Bladder microvascular endothelial cell (primary cell): ENCODE measurements at places on chromosomes 3 and 15. TPM values are rescaled to one million over a fixed set of nuclear protein-coding genes. Genes with fewer than 3 reads are reported as not detected.

The CFAP100 gene
- not detected in 2 replicates for total RNA-seq

The SAMMSON gene
- not detected in 2 replicates for total RNA-seq

The ZNF770 gene
- total RNA-seq = 14.7 and 38.3 TPM in 2 replicates

The KNG1 gene
- total RNA-seq = not detected in 2 replicates

The GOLGA8S gene
- under 0.01 TPM in 1 of 2 replicates, not detected in the other for total RNA-seq

The B3GALNT1 gene
- total RNA-seq = 10.6 and 34.8 TPM in 2 replicates

The EDEM1 gene
- total RNA-seq = 12.6 and 20.9 TPM in 2 replicates

The IQCH gene
- total RNA-seq = 0.65 and 2.5 TPM in 2 replicates

The THUMPD3 gene
- total RNA-seq = 18.5 and 40.8 TPM in 2 replicates

The PIK3CB gene
- total RNA-seq = 11.2 and 30.6 TPM in 2 replicates

The CTXN2 gene
- total RNA-seq = not detected in 2 replicates

The OSTN gene
- total RNA-seq = 0.49 TPM in 1 of 2 replicates, not detected in the other

The VILL gene
- total RNA-seq = 5.2 and 6.2 TPM in 2 replicates

The TIMP4 gene
- 0.82 and 0.97 TPM in 2 replicates for total RNA-seq

The RHCG gene
- total RNA-seq = under 0.01 TPM in 1 of 2 replicates, not detected in the other

The SPATA12 gene
- total RNA-seq = 0.13 TPM in 1 of 2 replicates, not detected in the other

The LINS1 gene
- total RNA-seq = 4.0 and 14.3 TPM in 2 replicates

The SUCNR1 gene
- total RNA-seq = under 0.01 TPM in 2 replicates

The SPINK8 gene
- total RNA-seq = not detected in 2 replicates

The EIF4A2 gene
- total RNA-seq = 344 and 803 TPM in 2 replicates

The VGLL3 gene
- total RNA-seq = 0.76 and 0.81 TPM in 2 replicates

The CLN6 gene
- 8.3 and 16.0 TPM in 2 replicates for total RNA-seq

The HAUS2 gene
- 24.4 and 25.7 TPM in 2 replicates for total RNA-seq

The CLEC3B gene
- 0.49 and 0.57 TPM in 2 replicates for total RNA-seq

The AHSG gene
- not detected in 2 replicates for total RNA-seq

The TUSC7 gene
- not detected in 2 replicates for total RNA-seq

The TLR9 gene
- total RNA-seq = under 0.01 and 0.06 TPM in 2 replicates

The FGF12 gene
- total RNA-seq = 1.6 and 2.9 TPM in 2 replicates

The TP53BP1 gene
- 26.4 and 86.3 TPM in 2 replicates for total RNA-seq

The FBXO40 gene
- total RNA-seq = under 0.01 TPM in 1 of 2 replicates, not detected in the other

The CERS3 gene
- total RNA-seq = not detected in 2 replicates

The GLDN gene
- 0.16 TPM in 1 of 2 replicates, not detected in the other for total RNA-seq

The RAD18 gene
- total RNA-seq = 4.4 and 22.0 TPM in 2 replicates

The PRSS50 gene
- total RNA-seq = not detected in 2 replicates

The LMAN1L gene
- total RNA-seq = 0.13 TPM in 1 of 2 replicates, not detected in the other

The INSYN1 gene
- total RNA-seq = 0.13 and 0.16 TPM in 2 replicates

The LSAMP gene
- total RNA-seq = not detected in 2 replicates

The MAP1A gene
- 0.31 and 0.32 TPM in 2 replicates for total RNA-seq

The ADPRH gene
- 7.1 and 12.3 TPM in 2 replicates for total RNA-seq

The SLC28A1 gene
- total RNA-seq = not detected in 2 replicates

The EFCC1 gene
- 1.5 and 3.3 TPM in 2 replicates for total RNA-seq

The EIF5A2 gene
- total RNA-seq = 3.6 and 6.2 TPM in 2 replicates

The ITGB5 gene
- 128 and 147 TPM in 2 replicates for total RNA-seq
